Activated T-cell treated with anti-CD3 and anti-CD28 coated beads, Interleukin-2, amount 50 U/mL, for 72 hours (primary cell): ENCODE measurements at places on chromosomes 2 and 18. TPM values are rescaled to one million over a fixed set of nuclear protein-coding genes. Genes with fewer than 3 reads are reported as not detected.
A peak's percentile ranks its signal among the peaks of the same experiment; 100 is the strongest.

Gene CIB4
- not detected for total RNA-seq

Gene FRZB
- not detected for total RNA-seq

Gene ZAP70
- total RNA-seq = 164 TPM

Gene COL4A3
- not detected for total RNA-seq

Gene MBOAT2
- 3.5 TPM for total RNA-seq

Gene ARHGAP28
- total RNA-seq = not detected

Gene RAD51AP2
- total RNA-seq = not detected

DNA sequence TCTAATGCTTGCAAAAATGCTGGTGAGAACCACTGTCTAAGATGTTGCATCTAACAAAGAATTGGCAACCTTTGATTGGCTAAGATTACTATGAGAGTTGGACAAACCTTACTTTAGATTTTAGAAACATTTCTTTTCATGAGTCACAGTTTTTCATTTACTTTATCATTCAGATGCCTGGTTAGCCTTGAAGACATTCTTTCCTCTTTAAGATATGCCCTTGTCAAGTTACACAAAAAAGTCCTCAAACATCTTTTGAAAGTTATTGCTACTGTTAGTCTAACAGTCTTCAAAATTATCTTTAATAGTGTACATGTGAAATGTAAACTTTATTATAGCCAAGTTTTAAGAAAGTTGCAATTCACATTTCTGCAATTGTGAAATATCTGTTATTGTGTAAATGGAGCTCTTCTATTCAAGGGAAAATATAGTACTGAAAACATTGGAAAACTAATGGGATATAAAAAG, 276.3 kb downstream of the RND3 start:
- no peak for DNase-seq

GRCh38 chr2:185919155-185919554, 180.6 kb downstream of the FSIP2 start:
- no peak for DNase-seq

GRCh38 chr2:118841828-118842461, 5.5 kb downstream of the EN1 start:
- DNase-seq = no peak

- no peak for DNase-seq
These were observed 90.3 kb downstream of the ROCK2 start for GRCh38 chr2:11254100-11254536.

DNA sequence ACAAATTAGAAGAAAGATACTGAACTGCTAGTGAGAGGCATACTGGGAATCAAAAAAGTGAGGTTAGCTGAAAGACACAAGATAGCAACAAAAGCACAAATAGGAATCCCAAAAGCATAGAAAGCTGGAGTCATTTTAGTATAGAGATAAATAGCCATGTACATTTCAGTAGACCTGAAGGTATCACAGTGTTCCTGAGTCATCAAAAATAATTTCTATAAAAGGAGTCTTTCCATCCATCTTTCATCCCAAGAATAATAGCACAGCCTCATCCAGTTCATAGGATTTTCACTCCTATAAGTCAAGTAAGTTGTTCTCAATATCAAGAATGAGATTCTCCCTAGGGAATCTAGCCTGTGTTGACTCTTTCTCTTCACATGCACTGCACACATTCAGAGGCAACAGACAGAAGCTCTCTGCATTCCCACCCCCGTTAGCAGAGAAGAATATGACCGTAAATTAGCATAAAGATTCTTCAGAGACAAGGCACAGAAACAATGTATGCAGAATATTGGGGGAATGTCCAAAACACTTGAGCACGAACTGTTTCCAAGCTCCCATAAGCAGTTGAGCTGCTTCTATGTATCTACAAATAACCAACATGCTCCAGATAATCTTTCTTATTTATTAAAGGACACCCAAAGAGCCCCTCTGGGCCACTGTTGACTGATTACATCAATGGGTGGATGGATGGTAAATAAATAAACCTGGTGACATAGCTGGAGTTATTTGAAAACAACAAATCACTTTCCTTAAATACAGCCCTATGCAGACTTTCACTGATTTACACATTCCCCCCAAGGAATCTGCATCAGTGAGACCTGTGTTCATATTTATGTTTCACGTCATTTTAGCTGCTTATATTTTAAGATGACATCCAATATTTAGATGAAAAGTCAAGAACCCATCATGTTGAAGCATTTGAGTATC, 174.5 kb upstream of the PKDCC start:
- no peak for DNase-seq

DNA sequence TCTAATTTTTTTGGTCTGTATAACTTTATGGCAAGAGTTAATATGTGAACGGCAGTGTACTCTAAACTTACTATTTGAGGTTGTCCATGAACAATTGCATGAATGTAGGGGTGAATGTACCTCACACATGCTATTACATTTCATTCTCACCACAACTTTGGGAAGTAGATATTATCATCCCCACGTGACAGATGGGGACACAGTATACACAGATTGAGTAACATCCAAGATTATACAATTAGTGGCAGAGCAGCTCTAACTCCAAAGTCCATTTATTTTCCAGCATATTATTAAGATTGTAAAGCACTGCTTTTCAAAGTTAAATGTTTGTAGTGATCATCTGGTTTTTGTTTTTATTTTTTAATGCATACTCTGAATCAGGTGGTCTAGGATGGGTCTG, 622.1 kb upstream of the ZEB2 start:
- DNase-seq = no peak

DNA sequence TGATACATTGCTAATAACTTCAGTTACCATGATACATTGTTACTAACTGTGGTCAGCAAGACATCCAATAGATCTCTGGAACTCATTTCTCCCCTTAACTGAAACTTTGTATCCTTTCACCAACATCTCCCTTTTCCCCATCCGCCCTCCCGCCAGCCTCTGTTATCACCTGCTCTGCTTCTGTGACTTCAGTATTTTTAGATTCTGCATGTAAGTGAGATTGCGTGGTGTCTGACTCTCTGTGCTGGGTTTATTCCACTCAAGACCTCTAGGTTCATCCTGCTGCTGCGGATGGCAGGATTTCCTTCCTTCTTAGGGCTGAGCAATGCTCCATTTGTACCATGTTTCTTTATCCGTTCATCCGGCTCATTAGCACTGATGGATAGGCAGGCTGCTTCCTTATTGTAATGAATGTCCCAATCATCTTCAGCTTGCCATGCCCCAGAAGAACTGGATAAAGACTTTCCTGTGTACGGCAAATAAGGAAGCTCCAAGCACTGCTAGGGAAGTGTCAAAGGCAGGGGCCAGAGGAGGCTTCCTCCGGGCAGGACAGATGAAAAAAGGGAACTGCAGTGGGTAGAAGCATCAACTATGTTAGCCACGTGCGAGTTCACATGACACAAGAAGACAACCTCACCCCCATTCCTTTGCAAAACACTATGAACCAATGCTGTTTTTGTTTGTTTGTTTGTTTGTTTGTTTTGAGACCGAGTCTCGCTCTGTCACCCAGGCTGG, 113.4 kb downstream of the EIPR1 start:
- DNase-seq = no peak

DNA sequence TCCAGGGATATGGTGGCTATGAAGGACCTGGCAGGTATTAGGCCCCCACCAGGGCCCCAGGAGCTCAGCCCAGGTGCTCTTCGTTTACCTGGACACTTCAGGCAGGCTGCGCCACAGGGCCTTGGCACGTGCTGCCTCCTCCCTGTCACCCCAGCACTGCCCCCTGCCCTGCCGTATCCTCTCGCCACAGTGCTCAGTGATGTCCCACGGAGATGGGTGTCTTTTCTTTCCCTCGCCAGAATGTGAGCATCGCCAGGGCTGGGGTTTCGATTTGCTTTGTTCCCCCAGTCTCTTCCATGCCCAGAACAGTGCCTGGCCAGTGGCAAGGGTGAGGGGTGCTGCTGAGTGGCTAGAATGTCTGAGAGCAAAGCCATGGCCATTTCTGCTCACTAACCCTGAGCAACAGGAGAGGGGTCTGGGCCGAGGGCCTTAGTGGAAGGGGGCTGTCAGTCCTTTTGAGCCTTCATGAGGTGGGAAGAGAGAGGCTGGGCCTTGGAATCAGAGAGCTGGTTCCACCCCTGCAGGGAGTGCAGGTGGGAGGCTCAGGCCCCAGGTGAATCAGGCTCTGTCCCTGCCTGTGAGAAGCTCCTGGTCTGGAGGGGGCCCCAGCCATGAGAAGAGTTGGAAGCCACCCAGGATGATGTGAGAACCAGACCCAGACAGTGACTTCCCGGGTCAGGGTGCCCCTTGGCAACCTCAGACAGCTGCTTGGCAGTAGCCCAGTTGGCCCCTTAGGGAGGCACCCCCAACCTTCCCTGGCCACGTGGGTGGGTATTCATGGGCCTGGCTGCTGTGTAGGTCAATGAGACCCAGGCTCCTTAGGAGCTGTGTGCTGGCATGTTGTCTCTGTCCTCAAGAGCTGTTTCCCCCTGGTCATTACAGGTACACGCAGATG, 129.9 kb upstream of the HS6ST1 start:
- DNase-seq = no peak

DNA sequence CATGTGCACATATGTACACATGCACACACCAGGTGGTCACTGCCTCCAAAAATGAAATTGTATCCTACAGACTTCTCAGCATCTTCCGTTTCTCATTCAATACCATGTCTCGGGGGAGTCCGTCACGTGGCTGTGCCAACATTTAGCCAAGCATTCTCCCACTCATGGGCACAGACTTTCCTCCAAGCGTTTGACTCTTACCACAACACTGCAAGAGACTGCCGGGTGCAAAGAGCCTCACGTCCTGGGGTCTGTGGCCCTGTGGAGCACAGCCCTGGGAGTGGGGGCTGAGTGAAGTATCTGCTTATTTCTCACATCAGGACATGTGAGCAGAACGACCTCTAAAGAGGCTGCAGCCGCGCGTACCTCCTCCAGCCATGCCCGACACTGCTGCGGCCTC, 28.0 kb downstream of the HDAC4 start:
- no peak for DNase-seq

- DNase-seq = peak; percentile 40
These were observed 1.5 kb downstream of the ARPC2 start for GRCh38 chr2:218218268-218219185.

DNA sequence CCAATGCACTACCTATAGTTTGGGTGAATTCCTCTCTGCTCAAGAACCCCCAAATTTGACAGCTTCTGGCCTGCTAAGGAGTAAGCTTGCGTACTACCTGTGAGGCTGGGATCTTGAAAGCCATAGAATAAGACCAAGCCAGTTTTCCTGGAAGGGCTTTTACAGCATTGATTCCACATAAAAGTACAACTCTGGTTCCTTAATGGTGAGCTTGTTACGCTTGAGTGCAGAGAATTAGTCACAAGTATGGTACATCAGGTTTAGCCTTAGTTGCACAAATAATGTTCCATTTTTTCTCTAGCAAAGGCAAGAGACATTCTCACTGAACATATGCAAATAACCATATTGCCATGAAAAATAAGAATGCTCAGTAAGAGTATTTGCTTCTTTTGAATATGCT, 39.1 kb upstream of the STK39 start:
- DNase-seq = no peak

GRCh38 chr2:220995581-220995980, 576.5 kb downstream of the EPHA4 start:
- no peak for DNase-seq

DNA sequence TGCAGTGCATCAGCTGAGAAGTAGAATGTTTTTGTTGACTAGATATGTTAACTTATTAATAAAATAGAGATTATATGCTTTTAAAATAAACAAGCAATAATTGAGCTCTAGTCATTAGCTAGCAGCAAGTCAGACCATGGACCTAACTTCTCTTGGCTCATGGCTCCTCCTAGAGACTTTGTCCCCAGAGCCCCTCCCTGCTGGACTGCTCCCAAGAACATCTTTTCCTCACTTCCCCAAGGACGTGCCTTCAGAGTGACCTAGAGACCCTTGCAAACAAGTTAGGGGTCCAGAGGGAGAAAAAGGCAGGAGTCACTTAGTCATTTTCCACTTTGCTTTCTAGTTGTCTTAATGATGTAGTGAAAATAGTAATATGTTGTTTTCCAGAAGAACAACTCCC, 312.5 kb upstream of the NRP2 start:
- no peak for DNase-seq

DNA sequence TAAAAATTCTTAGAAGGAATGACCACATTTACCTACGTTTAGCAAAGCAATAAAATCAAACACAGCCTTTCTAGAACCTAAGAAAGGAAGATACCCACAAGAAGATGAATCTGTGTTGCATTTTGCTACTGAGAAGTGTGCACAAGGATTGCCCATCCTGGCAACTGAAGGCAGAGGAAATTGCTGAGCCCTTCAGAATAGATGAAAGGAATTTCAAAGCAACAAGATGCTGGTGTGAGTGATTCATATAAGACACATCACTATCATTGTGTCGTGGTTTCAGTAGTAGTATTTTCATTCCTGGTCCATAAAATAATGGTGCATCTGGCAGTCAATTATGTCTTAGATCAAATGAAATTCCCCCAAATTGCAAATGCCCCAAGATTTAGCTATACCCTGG, 48.4 kb upstream of the ANKRD44 start:
- DNase-seq = no peak

DNA sequence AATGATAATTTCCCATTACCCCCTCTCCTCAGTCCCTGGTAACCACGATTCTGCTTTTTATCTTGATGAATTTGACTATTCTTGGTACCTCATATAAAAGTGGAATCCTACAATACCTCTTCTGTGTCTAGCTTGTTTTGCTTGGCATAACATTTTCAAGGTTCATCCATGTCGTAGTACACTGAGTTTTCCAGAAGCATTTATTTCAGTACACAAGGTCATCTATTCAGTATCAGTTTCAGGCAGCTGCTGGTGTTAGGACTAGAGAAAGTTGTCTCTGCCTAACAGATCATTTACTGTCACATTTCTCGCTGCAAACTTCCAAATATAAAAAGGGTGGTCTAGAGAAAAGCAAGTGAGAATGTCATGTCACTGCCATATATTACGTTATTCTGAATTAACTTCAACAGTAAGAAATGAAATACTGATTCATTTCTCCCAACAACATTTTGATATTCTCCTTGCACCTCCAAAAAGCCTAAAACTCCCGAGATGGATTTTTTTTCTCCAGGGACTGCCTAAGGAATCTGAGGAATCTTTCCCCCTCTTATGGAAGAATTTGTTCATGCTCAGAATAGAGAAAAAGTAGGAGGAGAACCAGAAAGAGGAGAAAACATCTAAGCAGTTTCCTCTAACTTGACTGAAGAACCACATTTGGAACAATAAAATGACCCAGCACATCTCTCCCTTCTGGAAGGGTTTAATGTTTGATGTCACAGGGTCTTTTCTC, 36.0 kb downstream of the CDK15 start:
- no peak for DNase-seq

- no peak for DNase-seq
These were observed 262.6 kb upstream of the DDX18 start for GRCh38 chr2:117551858-117552257.

DNA sequence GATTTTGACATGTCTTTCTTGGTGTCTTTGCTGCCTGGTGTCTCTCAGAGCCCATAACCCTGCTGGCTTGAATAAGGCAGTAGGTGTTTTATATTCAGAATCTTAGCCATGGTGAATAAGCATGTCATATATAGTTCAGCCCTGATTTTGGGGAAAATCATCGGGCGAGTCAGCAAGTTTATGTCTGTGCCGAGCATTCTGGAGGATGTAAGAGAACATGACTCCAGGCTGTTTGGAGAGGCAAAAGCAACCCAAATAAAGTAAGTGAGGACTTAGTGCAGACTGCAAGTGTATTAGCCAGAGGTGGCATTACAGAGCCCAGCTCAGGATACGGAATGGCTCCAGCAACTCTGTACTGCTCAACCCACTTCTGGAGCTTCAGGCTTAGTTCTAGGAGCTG, 50.3 kb downstream of the TCF7L1 start:
- DNase-seq = no peak

- no peak for DNase-seq
These were observed 54.3 kb upstream of the AGPS start for GRCh38 chr2:177338177-177338721.

GRCh38 chr2:195666113-195666712, 9.2 kb downstream of the SLC39A10 start:
- no peak for DNase-seq
